ENCODE measurements at places on chromosomes 12 and 14.

DNA sequence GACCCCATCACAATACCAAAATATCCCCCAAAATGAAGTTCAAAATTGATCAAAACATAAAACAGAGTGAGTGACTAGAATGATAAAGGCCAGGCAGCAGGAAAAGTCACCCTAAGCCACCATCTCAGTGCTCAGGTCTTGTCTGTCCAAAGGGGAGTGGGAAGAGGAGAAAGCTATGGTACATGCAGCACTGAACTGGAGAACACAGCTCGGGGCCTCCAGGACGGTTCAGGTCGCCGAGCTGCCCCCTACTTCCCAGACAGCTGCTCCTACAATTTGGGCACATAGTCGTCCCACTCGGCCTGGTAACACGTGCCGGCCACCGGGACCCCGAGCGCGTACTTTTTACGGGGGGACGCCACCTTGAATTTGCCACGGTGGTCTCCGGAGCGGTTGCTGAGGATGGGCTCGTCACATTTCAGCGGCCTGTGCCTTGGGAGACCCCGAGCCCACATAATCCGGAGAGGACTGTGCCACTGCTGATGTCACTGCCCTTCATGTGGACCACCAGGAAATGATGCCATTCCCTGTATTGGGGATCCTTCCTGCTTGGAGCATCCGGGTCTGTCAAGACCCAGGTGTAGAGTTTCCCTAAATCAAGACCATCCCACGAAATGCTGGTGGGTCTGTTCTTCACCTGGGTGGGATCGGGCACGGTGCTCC lies 31.6 kb downstream of the AK7 start:
- DNase-seq: no peak

GRCh38 chr12:53862831-53863230 lies 75.8 kb upstream of the HOXC13 start:
- no peak for DNase-seq

DNA sequence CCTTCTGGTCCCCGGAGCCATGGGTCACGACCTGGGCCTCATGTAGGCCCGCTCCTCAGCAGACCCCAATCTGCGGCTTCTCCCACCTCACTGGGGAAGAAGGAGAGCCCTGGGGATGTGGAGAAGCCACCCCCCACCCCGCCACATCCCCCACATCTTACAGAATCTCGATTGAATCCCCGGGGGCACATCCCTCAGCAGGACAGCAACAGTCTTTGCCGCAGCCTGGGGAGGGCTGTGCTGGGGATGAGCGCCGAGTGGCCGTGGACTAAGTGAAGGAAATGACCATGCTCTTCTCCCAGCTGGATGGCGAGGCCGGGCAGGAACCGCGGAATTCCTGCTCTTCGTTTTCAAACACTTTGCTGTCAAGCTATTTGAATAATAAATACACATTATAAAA lies 169.0 kb upstream of the RTL1 start:
- DNase-seq: no peak

GRCh38 chr12:108297895-108298760 lies 41.0 kb downstream of the CMKLR1 start:
- DNase-seq: no peak
